ENCODE measurements at places on chromosomes 5 and 9. TPM values are rescaled to one million over a fixed set of nuclear protein-coding genes. Genes with fewer than 3 reads are reported as not detected.

DNA sequence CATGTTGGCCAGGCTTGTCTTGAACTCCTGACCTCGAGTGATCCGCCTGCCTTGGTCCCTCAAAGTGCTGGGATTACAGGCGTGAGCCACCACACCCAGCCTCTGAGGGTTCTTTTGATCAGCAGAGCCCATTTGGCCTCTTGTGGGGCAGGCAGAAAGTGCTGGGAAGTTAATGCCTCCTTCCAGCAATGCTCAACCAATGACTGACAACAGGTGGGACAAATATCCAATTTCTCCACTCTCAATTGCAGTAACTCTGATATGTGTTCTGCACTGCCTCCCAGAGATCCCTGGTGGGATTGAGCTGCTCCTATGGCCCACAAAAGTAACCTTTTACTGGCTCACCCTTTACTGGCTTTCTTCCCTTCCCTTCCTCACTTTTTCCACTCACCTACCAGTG, 79.9 kb upstream of the APC start:
- no peak for ATAC-seq

GRCh38 chr5:16520841-16521240, 55.2 kb upstream of the ZNF622 start:
- ATAC-seq = no peak

The C5orf52 gene
- total RNA-seq = not detected

The NNT gene
- total RNA-seq = 52.0 TPM

The NR2F1-AS1 gene
- total RNA-seq = 7.0 TPM

The LCN15 gene
- not detected for total RNA-seq

Data from gastroesophageal sphincter (tissue), 4 donors.